ENCODE measurements at places on chromosomes 2 and 18.

DNA sequence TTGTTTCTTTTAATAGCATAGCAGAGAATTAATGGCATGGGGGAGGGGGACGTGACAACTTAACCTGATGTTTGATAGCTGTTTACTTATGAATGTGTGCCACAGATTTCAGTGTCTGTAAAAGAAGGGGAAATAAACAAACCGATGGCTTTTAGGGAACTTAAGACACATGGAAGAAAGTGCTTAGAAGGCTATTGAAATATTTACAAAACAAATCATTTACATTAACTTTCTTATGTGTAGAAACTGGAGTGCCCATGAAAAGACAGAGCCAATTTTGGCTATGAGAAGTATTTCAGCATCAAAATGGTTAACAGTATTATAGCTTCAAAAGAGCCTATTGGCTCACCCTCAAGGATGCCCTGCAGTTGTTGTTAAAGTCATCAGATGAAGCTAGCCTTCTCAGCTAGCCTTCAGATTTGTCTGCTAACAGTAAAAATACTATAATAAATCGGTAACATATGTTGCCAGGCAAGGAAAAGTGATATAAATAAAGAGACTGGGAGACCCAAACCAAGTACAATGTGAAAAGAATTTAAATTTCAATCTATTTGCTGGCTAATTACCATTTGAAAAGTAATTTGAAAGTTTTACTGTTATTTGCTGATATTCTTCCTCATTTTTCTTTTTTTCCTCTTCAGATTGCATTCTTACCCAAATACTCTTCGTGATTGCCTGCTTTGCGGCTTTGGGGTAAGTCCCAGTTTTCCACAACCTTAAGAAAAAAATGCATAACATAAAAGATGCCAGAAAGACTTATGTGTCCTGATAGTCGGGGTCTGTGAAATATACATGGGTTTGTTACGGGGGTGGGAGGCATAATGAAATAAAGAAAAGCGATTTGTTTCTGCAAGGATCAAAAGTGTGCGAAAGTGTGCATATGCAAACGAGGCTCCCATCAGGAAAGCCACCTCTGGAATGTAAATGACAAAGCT lies 256.4 kb downstream of the MEIS1 start:
- DNase-seq = no peak

GRCh38 chr2:226383461-226383860 lies 416.2 kb downstream of the IRS1 start:
- no peak for DNase-seq

- DNase-seq = no peak
These were observed 65.7 kb downstream of the SPRED2 start for GRCh38 chr2:65366595-65367125.

- DNase-seq = no peak
These were observed 125.4 kb downstream of the TPO start for GRCh38 chr2:1538663-1539062.

GRCh38 chr18:63881851-63882250 lies 5.7 kb upstream of the SERPINB2 start:
- no peak for DNase-seq

DNA sequence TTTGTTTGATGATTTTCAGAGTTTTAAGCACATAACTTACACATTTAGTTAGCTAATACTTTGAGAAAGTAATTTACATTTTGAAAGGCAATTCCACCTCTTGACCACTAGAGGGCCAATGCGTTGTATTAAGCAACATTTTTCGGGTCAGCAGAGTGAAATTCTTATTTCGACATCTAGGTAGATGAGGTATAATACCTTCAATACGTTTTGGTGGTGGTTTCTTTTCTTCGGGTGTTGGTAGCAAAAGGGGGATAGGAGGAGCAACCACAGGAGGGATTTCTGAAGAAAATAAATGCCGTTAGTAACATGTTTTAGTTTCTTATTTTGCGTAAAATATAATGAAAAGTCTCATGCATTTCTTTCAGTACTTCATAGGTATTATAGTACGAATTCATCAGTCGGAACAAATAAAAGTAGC lies 106.3 kb downstream of the TTN start:
- no peak for DNase-seq

GRCh38 chr2:43311276-43311675 lies 84.9 kb upstream of the ZFP36L2 start:
- no peak for DNase-seq

GRCh38 chr18:76903386-76903785 lies 81.0 kb downstream of the ZNF236 start:
- DNase-seq = no peak

GRCh38 chr2:3441465-3441864 lies 62.0 kb downstream of the TRAPPC12 start:
- no peak for DNase-seq

- DNase-seq = no peak
These were observed 3.1 kb downstream of the WNT10A start for GRCh38 chr2:218883491-218884490.

DNA sequence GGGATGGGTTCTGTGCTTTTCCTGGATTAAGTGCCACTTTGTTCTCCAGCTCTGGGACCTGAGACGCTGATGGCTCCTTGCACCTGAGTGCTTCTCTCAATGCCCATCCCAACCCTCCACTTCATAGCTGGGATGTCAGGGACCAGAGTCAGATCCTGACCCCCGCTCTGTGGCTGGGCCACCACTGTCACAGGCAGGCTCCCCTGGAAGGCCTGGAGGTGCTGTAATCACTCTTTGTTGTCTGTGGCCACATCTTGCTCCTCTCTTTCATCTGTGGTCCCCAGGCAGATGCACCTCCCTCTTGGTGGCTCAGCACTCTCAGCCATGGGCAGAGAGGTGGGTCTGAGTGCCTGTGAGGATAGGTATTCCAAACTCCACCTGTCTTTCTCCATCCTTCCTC lies 62.4 kb downstream of the CAPN13 start:
- no peak for DNase-seq

GRCh38 chr2:102983786-102984185 lies 222.0 kb downstream of the TMEM182 start:
- no peak for DNase-seq

- DNase-seq = peak; percentile 87
These were observed at the start of gene ZC3H15 for GRCh38 chr2:186485871-186486650. Gene ZC3H15, plus strand, starts transcription at chr2:186486260. Its CDS starts 123 bp downstream, at chr2:186486383.

- no peak for DNase-seq
These were observed 73.0 kb downstream of the MYO1B start for GRCh38 chr2:191318037-191318728.

- no peak for DNase-seq
These were observed 728.6 kb downstream of the SLC4A3 start for GRCh38 chr2:220356076-220356475.

- DNase-seq = peak; percentile 98
These were observed 574 bp upstream of the NCL start for GRCh38 chr2:231464576-231465540.

DNA sequence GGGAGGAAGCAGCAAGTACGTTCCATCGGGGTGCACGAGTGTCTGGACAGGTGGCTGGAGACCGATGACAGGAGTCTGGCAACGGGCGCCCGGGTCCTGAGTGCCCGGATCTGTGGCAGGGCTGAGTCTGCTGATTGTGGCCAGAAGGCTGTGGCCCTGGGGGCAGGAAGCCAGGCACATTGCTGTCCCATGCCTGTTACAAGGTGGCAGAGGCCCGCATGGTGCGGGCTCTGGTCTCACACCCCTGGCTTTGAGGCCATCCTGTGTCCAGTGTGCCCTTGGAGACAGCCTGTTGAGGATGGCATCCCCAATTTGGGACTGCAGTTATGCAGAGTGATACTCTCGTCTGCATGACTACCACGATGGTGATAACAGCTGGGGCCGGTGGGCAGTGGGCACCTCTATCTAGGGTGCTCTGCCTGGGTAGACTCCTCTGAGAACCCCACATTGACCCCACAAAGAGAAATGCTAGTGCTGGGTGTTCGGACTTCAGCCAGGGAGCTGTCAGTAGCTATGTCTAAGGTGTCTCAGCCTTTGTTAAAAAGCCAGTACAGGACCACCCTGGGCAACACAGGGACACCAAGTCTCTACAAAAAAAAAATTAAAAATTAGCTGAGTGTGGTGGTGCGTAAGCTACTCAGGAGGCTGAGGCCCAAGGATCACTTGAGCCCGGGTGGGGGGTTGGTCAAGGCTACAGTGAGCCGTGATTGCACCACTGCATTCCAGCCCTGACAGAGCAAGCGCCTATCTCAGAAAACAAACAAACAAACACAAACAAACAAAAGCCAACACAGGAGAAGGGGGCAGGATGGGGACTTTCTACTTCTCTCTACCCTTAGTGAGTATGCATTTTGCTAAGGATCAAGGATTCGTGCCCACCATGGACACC lies 88.3 kb downstream of the RHOB start:
- DNase-seq = no peak

DNA sequence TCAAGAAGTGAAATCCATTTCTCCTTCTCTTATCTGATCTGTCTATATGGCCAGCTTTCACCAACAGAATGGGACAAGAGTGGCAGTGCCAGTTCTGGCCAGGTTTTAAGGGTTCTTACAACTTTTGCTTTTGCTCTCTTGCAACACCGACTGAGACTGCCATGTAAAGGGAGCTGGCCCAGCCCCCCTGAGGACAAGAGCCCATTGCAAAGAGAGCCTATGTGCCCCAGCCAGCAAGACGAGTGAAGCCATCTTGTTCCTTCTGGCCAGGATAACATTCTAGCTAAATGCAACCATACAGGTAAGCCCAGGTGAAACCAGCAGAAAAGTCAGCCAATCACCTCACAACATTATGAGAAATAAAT lies 101.0 kb upstream of the RND3 start:
- DNase-seq = no peak

DNA sequence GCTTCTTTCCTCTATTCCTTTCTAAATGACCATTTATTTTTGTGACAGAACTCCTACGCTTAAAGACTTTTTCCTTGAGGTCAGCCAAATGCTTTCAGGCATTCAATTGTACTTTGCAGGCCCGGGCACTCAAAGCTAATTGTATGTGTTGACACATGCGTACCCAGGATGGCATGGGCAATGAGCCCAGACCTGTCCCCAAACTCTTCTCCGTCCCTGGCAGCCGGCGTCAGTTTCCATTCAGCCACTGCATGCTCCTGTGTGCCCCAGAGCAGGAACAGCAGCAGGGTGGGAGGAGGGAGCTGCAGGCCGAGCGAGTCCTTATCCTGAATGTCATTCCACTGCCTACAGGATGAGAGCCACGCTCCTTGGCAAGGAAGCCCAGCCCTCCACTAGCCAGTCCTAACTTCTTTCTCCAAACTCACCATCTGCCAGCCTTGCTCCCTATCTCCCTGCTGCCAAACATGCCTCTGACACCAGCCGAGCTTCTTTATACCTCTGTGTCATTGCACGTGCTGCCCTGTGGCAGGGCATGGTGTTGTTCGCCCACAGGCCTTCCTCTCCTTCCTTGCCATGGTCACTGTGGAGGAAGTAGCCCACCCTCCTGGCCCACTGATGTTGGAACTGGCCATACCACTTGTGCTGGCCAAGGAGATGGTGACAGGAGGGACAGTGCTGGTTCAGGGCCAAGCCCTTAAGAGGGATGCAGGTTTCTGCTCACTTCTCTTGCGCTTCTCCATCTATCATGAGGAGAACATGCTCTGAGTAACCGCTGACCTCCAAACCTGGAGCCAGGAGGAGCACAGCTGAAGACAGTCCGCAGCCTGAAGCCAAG lies 116.9 kb upstream of the FHL2 start:
- DNase-seq = no peak

GRCh38 chr2:85986121-85986520 lies 97.3 kb upstream of the ST3GAL5 start:
- no peak for DNase-seq

GRCh38 chr2:80244905-80245584 lies 59.5 kb downstream of the LRRTM1 start:
- DNase-seq = no peak

- DNase-seq = no peak
These were observed 796.1 kb downstream of the EPHA4 start for GRCh38 chr2:220775856-220776488.

GRCh38 chr2:234306426-234307173 lies 190.3 kb downstream of the ARL4C start:
- DNase-seq = no peak

Data from stimulated activated CD8-positive, alpha-beta memory T cell treated with anti-CD3 and anti-CD28 coated beads, Interleukin-4, amount 100 ng/mL, for 1 hour (primary cell).